ENCODE measurements at places on chromosomes 7 and 10.

GRCh38 chr10:68163735-68164134, 54.4 kb downstream of the MYPN start:
- DNase-seq = no peak

DNA sequence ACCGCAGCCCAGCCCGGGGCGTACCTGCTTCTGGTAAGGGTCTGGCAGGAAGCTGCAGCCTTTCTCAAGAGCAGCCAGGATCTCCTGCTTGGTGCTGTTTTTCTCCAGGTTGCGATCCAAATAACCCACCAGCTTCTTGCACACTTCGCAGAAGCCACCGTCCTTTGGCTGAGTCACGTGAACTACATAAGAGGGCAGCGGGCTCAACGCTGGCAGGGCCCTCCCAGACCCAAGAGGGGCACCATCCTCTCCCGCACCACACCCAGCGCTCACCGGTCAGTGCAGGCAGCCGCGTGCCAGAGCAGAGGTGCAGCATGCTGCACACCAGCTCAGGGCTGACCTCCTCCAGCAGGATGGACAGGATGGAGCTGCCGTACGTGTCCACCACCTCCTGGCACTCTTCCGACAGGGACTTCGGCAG, 31.6 kb downstream of the PSAP start:
- no peak for DNase-seq

- no peak for DNase-seq
Measured at GRCh38 chr7:53740971-53741370, 705.5 kb downstream of the POM121L12 start.

GRCh38 chr7:16741676-16742075, 11.9 kb upstream of the TSPAN13 start:
- DNase-seq = no peak

DNA sequence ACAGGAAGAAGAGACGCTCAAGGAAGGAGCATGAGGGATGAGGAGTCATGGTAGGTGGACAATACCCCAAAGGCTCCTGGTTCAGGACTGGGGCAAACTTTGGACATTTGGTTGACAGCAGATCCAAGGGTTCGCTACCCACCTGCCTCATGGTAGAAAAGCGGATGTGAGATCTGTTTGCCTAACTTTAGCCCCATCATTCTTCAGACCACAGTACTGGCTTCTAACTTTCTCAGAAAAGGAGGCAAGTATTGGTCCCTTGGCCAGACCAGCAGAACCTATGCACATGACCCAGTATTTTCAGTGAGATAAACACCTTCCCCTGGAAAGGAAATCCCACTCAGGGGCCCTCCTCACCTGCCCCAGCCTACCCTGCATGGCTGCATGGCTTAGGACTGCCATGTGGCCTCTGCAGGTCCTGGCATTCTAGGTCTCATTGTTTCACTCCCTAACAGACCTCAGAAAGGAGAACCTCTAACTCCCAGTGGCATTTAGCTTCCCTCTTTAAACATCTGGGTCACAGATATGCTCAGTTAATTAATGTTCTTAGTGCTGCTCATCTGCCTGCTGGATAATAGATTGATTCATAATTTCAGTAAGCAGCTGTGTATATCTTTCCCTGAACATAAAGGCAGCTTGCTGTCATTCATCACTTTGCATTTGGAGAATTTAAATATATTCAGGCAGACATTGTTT, 574.1 kb downstream of the GALNT17 start:
- no peak for DNase-seq

- no peak for DNase-seq
Measured at GRCh38 chr7:45644237-45644636, 70.1 kb downstream of the ADCY1 start.

DNA sequence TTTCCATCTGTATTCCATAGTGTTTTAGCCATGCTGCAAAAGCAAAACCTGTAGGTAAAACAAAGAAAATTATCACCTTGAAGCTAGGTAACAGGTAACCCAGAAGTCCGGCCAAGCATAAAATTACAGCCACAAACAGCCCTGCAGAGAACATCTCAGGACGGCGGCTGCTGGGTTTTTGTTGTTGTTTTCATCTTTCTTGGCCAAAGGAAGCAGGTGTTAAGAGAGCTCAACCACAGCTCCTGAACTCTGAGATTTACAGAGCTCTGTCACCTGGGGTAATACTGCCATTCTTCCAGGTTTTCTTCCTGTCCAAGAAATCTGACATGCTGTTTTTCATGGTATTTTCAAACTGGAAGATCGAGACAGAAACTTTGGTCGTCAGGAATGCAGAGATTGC, 847 bp upstream of the SCIN start:
- DNase-seq = no peak

DNA sequence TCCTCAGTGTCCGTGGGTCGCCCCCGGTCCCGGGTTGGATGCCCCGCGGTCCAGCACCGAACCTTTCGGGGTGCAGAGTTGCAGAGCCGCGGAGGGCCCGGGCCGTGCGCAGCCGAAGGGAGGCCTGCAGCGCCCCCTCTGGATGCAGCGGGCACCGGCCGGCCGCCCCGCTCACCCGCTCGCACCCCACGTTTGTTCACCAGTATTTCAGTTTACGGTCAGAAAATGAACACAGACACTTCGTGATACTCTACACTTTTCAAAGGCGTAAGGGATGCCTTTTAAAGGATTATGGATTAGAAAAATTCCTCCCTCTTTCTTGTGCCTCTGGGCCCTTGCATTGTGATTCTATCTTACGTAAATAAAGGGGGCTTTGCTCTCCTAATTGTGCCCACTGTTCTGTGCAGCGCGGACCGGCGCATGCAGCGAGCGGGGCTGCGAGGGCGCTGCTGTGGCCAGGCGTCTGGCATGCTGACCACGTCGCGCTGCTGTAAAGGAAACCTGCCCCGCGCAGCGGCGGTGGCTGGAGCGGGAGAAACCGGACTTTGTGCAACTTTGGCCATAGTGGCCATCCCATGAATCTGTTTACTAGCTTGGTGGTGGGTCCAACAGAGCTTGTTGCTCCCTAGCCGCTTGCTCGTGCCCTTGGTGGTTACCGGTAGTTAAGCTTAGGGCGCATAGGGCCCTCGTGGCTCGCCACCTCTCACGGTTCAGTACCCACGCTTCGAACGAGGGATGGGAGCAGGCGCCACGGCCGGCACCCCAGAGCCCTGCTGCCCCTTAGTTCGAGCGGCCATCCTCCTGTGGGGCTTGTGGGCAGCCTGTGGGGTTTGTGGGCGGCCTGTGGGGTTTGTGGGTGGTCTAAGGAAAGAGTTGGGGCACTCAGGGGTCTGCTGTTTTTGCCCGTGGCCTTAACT, 739 bp upstream of the MEST start:
- peak; percentile 14 for DNase-seq

- DNase-seq = no peak
Measured at GRCh38 chr10:75465450-75465827, 34.0 kb downstream of the LRMDA start.

DNA sequence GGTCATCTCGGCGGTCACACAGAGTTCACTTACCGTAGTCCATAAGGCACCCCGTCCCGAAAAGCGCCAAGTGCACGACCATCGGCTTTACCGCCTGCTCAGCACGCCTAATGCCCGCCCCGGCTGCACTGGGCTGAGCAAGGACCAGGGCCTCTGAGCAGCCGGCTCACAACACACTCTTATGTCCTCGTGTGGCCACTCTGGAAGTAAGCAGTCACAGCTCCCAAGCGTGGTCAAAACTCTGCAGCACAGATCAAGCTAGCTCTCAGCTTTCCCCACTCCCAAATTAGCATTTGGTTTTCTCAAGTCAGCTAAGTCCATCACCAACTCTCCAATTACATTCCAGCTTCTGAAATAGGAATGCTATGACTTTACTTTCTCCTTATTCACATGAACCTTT, 57.7 kb downstream of the MAD1L1 start:
- no peak for DNase-seq

Data from CD4-positive, alpha-beta T cell treated with Interferon gamma for 1 hour (primary cell).